ENCODE measurements at places on chromosomes 1 and 21.

- DNase-seq, result no peak
These were observed 30.6 kb downstream of the HHAT start for GRCh38 chr1:210359255-210359654.

DNA sequence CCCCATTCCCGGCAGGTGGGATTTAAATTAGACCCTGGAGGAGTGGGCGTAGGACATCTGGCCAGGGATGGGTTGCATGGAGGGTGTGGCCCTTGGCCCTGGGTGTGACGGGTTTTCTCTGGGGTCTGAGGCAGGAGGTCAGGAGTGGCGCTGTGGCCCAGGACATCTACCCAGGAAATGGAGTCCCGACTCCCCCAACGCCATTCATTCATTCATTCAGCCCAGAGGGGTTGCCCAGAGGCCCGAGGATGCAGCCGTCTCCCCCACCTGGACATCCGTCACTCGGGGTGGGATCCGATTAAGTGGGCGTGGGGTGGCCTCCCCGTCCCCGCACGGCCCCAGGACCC lies 663 bp downstream of the ATP13A2 start:
- DNase-seq, result no peak

DNA sequence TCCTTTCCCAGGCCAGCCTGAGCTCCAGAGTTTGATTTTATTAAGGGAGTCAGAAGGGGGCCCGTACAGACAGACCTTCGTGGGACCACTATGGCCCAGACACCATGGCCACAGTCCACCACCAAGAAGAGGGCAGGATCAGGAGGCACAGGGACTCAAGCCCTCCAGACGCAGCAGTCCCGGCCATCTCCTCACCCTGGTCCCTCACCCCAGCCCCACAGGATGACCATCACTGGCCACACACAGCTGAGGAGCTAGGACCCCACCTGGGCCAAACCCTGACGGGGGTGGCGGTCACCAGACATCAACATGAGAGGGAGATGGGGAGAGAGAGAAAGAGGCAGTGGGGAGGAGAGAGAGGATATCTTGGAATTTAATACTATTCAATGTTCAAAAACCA lies 29.2 kb upstream of the AGPAT3 start:
- DNase-seq, result no peak

- no peak for DNase-seq
These were observed 235.1 kb downstream of the GRIK1 start for GRCh38 chr21:29704719-29705118.

DNA sequence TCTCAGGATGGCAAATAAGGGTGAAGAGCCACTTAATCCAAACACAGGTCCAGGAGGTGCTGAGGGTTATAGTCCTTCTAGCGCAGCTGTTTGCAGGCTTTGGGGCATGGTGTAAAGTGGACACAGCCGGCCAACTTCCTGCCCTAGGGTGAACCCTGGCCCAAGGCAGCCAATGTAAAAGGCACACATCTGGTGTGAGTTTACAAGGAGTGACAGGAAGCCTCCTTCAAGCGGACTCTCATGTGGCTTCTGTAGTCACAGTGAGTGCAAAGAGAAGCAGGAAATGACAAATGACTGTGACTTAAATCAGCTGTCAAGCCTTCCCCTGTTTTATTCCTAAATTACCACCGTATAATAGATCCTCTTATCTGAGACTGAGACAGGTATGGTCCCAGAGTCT lies 213.0 kb downstream of the CRB1 start:
- DNase-seq, result no peak

DNA sequence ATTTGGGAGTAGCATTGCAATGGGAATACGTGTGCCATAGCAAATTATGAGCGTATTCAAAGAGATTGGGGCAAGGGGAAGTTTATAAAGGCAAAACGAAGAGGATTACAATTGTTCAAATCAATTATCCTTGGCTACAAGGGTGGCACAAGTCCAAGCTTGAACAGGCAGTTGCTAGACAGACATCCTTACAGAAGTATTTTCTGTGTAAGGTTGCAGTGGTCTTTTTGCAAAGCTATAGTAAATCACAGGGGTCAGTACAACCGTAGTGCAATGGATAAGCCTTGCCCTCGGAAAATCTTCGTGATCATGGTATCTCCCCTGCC lies 37.4 kb upstream of the HAO2 start:
- no peak for DNase-seq

DNA sequence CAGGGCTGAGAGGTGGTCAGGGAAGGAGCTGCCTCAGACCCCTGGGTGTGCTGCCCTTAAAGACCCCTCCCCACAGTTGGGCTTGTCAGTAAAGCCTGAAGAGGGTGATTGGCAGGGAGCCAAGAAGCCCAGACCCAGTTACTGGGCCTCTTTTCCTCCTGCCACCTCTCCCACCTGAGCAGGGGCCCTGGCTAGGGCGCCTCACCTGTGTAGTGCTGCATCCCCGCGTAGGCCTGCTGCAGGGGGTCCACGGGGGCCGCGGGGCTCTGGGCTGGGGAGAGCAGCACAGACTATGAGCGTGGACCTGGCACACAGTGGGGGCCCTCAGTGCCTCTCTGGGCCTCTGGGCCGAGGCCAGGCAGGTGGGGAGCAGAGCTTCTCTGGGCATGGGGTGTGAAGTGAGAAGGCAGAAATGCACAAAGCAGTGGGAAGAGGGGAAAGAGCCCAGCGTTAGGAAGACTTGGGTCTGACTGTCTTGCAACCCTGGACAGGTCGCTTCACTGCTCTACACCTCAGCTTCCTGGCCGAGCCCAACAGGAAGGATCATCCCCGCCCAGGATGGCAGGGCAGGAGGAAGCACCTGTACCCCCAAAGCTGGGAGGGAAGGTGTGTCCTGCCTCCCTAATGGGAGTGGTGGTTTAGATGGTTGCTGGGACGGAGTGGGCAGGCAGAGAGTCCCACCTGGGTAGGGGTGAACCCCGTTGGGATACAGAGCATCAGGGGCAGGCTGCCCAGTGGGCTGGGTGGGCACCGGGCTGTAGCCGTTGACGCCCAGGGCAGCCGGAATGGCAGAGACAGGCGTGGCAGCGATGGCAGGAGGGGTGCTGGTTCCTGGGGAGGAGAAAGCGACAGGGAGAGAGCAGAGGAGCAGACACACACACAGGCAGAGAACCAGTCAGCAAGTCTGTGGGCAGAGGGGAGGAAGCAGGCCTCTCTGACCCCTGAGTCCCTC lies 9.9 kb downstream of the CELF3 start:
- DNase-seq, result no peak

- no peak for DNase-seq
These were observed 6.3 kb upstream of the GPR25 start for GRCh38 chr1:200866521-200866920.

DNA sequence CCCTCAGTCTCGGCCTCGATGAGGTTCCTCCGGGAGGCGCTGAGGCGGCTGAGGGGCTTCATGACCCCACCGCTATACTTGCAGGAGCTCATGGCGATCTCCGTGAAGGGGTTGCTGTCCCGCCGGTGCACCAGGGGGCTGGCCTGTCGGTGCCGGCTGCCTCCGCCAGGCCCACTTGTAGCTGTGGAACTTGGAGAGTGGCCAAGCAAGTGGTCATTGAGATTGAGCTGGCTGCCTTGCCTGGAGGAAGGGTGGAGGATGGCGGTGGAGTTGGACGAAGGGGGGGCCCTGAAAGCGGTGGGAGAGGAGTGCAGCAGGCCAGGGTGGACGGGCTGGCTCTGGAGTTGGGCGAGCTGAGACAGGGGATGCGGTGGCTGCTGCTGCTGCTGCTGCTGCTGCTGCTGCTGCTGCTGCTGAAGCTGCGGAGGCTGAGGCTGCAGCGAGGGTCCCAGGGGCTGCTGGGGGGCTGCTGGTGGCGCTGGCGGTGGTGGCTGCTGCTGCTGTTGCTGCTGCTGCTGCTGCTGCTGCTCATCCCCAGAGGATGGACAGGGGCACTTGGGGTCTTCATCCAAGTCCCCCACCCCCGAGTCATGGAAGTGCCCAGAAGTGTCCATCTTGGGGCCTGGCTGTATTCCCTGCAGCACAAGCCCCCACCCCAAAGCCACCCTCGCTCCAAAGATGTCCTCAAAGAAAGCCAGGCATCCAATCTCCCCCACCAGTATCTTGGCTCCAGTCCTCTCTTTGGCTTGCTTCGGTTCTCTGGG lies 548 bp downstream of the KCNN3 start:
- DNase-seq, result no peak

GRCh38 chr1:206774093-206774492 lies 1.8 kb upstream of the IL10 start:
- no peak for DNase-seq

DNA sequence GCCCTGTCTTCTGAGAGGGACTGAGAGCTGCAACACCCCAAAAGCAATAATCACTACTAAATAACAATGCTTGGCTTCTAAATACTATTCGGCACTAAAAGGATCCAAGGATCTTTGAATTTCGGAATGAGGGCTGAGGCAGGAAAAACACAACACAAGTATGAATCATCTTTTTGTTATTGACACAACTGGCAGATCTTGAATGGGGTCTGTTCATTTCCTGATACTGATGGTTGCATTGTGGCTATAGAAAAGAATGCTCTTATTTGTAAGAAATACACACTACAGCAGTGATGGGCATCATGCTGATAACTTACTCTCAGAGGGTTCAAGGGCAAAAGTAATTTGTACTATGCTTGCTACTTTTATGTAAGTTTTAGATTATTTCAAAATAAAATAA lies 149.2 kb upstream of the PLD5 start:
- no peak for DNase-seq

GRCh38 chr1:206636671-206637070 lies 1.3 kb downstream of the DYRK3 start:
- no peak for DNase-seq

- DNase-seq, result no peak
These were observed 416.4 kb downstream of the PTBP2 start for GRCh38 chr1:97137862-97138514.

GRCh38 chr1:145974721-145975120 lies 10.2 kb downstream of the POLR3GL start:
- DNase-seq, result no peak

- no peak for DNase-seq
These were observed 58.9 kb upstream of the LAPTM5 start for GRCh38 chr1:30816211-30817076.

GRCh38 chr21:26776310-26777021 lies 68.7 kb downstream of the ADAMTS1 start:
- no peak for DNase-seq

GRCh38 chr1:26936823-26937222 lies 15.3 kb downstream of the NUDC start:
- DNase-seq, result no peak

Data from stimulated activated CD8-positive, alpha-beta memory T cell treated with anti-CD3 and anti-CD28 coated beads, Interleukin-7, amount 100 ng/mL, for 24 hours (primary cell).